ENCODE measurements at places on chromosomes 3 and 15. TPM values are rescaled to one million over a fixed set of nuclear protein-coding genes. Genes with fewer than 3 reads are reported as not detected.

- DNase-seq = no peak
Observed at GRCh38 chr3:122493296-122493695, 21.4 kb downstream of the KPNA1 start.

DNA sequence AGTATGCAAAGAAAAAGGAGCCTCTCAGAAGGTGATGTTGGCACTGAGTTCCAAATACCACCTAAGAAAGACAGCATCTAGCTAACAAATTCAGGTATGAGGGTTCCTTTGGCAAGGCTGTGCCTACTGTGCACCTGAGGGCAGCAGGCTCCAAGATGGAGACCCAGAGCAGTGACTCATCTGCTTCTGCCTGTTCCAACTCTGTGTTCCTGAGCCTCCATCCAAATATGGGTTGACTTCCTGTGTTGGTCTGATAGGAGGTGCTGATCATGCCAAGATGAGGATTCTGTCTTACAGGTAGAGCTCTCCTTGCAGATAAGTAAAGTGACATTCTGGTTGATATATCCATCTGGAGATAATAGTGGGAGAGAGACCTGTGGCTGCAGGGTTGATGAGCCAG lies 26.0 kb downstream of the SV2B start:
- DNase-seq = no peak

The ZNF860 gene
- 0.63 TPM for total RNA-seq

DNA sequence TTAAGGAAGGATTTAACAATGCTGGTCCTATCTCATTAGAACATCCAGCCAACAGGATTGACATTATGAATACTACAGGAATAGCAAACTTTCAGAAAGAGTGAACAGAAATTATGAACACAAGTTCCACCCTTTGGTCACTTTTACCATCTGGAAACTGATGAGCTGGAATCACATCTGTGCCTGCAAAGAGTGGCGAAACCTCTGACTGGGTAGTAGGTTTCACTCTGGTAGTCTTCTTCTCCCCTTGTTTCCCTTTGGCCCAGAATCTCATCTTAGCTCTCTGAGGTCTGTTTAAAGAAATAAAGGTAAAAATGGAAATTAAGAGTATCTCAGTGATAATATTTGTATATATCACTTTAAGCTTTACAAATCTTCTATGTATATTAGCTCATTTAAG lies 73.1 kb downstream of the NR2E3 start:
- no peak for DNase-seq

GRCh38 chr3:170723241-170723640 lies 137.4 kb upstream of the SLC7A14 start:
- no peak for DNase-seq

- no peak for DNase-seq
Observed at GRCh38 chr15:73608475-73608874, 24.7 kb downstream of the NPTN start.

DNA sequence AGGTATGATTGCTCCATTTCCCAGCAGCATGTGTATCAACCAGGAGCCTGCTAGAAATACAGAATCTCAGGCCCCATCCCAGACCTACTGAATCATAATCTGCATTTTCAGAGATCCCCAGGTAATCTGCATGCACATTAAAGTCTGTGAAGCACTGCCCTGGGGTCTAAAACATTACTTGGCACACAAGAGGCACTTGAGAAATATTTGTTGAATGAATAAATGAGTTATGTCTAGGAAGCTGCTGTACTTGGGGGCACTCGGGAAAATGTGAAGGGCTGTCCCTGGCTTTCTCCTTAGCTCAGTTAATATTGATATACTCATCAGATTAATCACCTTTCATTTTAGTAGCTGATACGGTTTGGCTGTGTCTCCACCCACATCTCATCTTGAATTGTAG lies 184.4 kb downstream of the RORA start:
- no peak for DNase-seq

The GADL1 gene
- total RNA-seq = 4.6 TPM

The PROS1 gene
- total RNA-seq = 16.9 TPM
